DMS 273 treated with DMSO at 0.1 percent for 48 hours (cell line): ENCODE measurements at places on chromosomes 5 and 9.

DNA sequence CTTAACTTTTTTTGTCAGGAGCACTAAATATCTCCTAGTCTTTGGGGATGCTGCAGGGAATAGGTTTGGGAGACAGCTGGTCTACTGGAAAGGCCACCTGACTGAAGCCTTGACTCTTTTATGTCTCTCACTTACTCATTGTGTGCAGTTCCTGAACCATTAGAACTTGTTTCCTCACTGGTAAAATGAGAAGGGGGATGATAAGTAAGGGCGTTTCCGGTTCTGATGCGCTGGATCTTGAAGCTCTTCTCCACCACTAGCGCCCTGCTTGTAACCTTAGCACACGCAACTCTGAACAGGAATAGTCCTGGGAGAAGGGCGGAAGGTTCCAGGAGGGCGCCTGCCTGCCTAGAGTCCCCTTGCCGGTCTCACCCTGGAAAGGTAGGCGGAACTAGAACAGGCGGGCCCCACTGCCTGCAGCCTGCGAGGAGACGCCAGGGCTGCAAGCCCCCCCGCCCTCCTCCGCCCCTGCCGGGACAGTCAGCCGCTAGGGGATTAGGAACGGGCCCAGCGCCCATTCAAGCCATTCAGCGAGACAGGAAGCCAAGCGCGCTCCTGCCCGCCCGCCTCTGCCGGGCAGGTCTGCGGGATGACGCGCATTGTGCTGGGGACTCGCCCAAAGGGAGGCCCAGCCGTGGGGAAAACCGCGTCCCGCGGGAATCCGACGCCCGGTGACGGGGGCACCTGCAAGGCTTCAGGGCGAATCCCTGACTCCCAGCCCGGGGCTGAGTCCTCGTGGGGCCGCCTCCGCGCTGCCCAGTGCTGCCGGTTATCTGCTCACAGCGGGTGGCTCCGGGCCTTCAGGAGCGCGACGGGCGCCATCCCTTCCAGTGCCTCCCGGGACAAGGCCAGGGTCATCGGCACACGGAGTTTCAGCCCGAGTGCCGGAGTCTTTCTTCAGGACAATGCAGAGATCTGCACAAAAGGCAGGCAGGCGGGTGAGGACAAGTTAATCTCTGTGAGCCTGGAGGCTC lies 44.0 kb upstream of the XPA start:
- DNase-seq: no peak

DNA sequence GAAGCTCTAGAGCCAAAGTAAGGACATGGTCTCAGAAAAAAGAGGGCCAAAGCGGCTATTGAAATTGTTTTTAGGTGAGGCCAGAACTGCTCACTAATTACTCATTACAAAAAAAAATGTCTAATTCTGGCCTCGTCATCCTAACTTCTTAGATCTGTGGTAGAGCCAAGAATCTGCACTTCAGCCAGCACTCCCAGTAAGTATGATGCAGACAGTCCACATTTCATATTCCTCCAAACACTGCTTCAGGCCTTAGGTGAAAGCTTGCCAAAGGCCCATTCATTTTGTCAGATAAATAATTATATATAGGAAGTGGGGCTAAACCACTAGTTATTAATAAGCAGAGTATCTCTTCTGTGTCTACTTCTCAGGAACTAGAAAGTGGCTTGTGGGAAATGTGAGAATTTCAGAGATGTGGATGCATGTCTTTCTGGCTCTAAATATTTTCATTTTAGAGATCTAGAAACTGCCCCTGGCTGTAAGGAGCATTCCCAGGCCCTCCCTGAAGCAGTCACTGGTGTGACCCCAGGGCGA lies 554.0 kb downstream of the TLE4 start:
- DNase-seq: no peak

DNA sequence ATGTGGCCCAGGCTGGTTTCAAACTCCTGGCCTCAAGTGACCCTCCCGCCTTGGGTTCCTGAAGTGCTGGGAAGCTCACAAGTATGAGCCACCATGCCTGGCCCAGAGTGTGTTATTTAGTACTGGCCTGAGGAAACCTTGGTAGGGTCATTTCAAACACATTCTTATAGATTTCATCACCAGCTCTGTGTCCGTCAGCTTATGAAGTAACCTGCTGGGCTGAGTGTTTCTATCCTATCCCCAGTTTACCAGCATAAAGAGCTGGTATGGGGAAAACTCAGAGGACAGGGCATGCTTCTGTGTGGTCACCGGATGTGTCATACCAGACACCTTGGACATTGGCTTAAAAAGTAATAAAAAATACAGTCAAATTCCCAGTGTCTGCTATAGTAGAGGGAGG lies 45.3 kb downstream of the PTPN3 start:
- no peak for DNase-seq

GRCh38 chr5:56412601-56413379 lies 179.7 kb upstream of the ANKRD55 start:
- DNase-seq: no peak

GRCh38 chr9:113785334-113785733 lies 90.8 kb upstream of the ZNF618 start:
- DNase-seq: no peak

GRCh38 chr5:76469656-76470290 lies 66.7 kb downstream of the IQGAP2 start:
- DNase-seq: no peak

GRCh38 chr9:89812556-89813181 lies 207.9 kb downstream of the GADD45G start:
- DNase-seq: no peak

- no peak for DNase-seq
Measured at GRCh38 chr5:68843624-68844364, 250.0 kb upstream of the SLC30A5 start.

DNA sequence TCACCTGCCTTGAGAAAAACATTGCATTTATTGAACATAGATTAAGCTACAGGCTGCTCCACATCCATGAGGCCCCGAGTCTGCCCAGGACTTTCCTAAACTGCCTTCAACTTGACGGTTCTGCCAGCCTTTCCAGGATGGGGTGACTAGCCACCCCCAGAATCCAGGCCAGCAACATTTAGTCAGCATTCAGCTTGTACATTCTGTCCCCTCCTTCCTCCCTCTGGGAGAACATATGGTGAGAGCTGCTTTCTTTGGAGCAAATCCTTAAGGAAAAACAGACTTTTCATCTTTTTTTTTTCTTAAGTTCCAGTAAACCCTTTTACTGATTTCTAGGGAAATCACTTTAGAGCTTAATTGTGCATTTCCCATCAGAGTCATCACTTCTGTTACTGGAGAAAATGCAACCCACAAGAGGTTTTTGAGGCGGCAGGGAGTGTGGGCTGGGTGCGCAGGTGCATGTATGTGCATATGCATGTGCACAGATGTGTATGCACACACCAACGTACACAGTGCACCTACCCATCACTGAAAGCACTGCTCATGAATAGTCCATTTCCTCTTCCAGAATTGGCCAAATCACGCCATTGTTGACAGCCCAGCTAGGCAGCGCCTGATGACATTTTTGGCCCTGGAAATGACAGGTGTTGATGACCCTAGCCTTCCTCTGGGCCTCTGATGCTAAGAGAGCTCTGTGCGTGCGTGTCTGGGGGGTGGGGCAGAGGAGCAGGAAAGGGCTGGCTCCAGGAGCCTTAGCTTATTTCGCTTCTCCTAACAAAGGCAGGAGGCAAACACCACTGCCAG lies 145.6 kb downstream of the HSD17B3 start:
- DNase-seq: no peak

- no peak for DNase-seq
Measured at GRCh38 chr9:112224401-112225289, 49.5 kb upstream of the SUSD1 start.

GRCh38 chr9:21728781-21729180 lies 73.7 kb upstream of the MTAP start:
- DNase-seq: no peak

- DNase-seq: no peak
Measured at GRCh38 chr9:136928591-136928990, 15.9 kb downstream of the FBXW5 start.

DNA sequence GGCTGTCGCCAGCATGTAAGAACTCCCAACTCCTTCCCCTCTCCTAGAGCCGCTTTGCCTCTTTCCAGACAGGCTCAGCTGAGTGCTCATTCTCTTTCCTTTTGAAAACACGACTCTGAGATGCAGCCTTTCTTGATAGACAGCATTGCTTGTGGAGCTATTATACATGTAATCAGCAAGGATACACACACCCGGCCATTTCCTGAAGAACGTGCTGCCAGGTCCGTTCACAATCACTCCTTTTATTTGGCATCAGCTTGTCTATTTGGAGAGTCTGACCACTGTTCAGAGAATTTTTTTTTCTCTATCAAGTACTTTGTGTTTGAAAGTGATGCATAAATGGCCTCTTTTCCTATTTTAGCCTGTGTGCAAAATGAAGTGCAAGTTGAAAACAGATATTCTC lies 328.7 kb downstream of the MARCHF11 start:
- no peak for DNase-seq

DNA sequence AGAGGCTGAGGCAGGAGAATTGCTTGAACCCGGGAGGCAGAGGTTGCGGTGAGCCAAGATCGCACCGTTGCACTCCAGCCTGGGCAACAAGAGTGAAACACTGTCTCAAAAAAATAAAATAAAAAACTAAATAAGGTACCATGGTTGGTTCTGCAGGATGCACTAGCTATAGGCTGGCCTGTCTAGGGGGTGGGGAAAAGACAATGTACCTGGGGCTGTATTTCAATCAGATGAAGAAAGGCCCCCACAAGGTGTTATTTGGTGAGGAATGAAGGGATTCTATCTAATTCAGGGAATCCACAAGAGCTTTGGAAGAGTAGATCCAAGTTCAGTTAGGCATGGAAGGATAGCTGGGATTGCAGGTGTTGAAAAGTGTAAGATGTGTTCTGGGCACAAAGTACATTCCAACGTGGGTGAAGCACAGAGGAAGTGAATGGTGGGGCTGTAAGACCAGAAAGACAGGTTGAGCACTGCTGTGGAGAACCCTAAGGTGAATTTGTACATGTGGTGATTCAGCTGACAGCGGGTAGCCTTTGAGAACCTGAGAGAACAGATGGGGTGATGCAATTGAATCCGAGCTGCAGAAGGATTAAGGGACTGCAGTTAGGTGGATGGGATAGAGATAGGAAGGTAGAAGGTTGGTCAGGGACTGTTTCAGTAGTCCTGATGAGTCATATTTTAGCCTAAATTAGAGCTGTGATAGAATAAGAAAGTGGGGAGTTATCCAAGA lies 71.8 kb downstream of the CAST start:
- peak; percentile 74 for DNase-seq

DNA sequence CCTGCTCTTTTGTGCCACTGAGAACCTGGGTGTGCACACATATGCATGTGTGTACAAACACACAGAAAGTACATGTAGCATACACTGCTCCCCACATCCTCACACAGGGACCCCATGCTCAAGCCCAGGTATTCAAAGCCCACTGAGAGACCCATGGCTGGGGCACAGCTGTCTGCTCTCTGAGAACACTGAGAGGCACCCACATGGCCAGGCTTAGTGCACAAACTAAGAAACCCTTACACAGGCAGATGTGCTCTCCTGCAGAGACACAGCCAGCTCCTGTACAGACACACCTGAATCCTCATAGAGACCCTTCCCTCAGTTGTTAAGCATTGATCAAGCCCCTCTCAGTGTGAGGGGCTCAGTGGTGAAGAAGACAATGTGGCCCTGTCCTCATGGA lies 92.5 kb downstream of the CACNA1B start:
- DNase-seq: no peak

DNA sequence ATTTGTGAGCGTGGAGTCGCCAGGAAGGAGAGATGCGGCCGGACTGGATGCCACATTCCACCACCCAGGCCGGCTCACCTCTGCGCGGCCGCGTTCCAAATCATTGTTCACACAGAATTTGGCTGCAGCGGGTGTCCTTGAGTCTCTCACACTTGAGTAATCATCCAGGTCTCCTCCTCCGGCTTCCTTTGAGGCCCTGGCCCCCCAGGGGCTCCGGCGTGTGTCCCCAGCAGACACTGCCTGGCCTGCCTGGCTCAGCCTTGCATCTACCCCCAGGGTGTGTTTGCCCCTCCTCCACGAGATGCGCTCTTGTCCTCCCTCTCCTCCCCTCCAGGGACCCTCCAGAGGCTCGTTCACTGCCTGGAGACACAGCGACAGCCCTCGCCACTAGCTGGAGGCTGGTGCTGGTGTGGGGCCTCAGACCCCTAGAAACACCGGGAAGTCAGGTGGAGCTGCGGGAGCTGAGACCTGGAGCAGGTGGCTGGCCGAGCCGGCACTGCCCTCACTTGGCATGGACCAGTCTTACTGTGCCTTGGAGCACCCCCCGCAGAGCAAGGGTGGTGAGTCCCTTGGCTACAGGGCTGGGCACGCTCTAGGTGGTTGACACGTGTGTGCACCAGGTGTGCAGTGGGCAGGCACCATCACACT lies 7.0 kb upstream of the SLC9A3 start:
- DNase-seq: no peak

DNA sequence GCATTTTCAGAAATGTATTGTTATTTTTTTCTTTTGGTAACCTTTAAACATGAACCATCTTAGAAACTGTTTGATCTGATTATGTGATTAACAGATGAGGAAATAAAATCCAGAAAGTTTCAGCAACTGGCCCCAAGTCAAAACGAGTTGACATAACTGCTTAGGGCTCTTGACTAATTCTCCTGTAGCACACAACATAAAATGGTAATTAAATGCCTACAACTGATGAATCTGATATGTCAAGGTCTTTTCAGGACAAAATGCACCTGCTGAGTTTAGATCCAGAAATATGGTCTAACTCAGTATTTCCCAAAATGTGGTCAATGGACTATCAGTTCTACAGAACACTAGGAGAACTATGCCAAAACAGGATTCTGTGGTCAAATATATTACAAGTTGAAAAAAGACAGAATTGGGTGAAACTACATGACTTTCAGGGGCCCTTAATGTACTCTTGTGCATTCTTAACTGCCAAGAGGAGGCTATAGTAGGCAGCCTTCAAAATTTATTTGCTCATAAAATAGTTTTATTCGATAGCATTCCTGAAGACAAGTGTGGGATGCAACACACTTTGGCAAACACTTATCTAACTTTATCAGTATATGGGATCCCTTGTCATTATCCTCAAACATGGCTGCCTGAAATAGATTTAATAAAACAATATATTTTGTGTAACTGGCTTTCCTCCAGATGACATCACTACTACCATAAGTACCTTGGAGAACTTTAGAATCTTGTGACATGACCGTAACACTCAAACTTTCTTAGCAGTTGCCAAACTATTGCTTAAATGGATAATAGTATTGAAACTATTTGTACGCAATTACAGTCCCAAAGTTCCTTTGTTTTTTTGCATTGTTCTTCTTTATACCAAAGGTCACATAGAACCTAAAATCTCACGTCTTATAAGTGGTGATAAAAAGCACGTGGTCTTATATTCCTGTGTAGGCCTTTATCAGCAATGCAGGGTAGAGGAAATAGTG lies 59.4 kb downstream of the FBN2 start:
- DNase-seq: no peak

DNA sequence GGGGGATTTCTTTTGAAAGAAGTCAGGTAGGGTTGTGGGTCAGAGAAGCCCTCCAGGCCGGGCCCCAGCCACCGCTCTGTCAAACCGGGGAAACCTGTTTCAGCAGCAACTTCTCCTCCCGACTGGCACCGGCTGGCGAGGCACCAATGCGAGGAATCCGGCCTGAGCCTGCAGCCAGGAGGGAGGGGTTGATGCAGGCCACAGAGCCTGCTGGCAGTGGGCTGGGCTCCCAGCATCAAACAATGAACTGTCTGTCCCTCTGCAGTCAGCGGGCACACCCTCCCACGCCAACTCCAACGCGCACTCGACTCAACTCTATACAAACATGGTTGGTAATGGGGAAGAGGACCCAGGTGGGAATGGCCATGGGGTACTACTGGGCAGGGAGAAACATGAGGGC lies 12.1 kb downstream of the PCDH1 start:
- no peak for DNase-seq
